Progenitor cell of endocrine pancreas (in vitro differentiated cells): ENCODE measurements at places on chromosomes 5 and 9. TPM values are rescaled to one million over a fixed set of nuclear protein-coding genes. Genes with fewer than 3 reads are reported as not detected.

- DNase-seq: no peak
These were observed 53.1 kb downstream of the MRPL36 start for GRCh38 chr5:1746371-1747078.

- no peak for DNase-seq
These were observed 1021.7 kb downstream of the NR2F1-AS1 start for GRCh38 chr5:92559331-92559730.

- no peak for DNase-seq
These were observed 159.9 kb upstream of the ADAMTS16 start for GRCh38 chr5:4980201-4980600.

DNA sequence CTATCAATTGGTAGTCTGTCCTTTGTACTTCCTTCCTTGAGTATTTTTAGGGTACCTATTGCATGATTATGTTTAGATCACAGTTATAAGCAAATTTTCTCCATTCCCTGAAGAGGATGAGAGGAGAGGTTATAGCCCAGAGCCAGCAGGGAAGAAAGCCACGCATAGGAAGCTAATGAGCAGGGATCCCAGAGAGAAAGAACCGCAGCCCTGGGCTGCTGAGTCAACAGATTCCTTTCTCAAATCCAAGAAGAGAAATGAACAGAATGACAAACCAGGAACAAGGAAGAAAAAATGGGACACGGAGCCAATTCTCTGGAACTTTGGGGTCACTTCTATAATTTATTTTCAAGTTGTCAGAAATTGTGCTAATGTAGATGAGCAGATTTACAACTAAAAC lies 284.5 kb downstream of the RFX3 start:
- DNase-seq: no peak

- no peak for DNase-seq
These were observed 59.0 kb upstream of the BOD1 start for GRCh38 chr5:173675287-173675996.

- no peak for DNase-seq
These were observed 141.9 kb downstream of the SPATA31D1 start for GRCh38 chr9:82130331-82131042.

GRCh38 chr9:88991066-88992034 lies at the start of gene S1PR3:
Gene S1PR3 (plus strand): TSS chr9:88991468. CDS start chr9:89001201, 9,733 bp downstream.
- DNase-seq: peak; percentile 41

GRCh38 chr9:18905028-18905882 lies 127.8 kb downstream of the SAXO1 start:
- DNase-seq: no peak

- DNase-seq: no peak
These were observed 17.9 kb upstream of the CDC42SE2 start for GRCh38 chr5:131245948-131246347.

- no peak for DNase-seq
These were observed 518 bp downstream of the ZDHHC12 start for GRCh38 chr9:128723352-128723865.

DNA sequence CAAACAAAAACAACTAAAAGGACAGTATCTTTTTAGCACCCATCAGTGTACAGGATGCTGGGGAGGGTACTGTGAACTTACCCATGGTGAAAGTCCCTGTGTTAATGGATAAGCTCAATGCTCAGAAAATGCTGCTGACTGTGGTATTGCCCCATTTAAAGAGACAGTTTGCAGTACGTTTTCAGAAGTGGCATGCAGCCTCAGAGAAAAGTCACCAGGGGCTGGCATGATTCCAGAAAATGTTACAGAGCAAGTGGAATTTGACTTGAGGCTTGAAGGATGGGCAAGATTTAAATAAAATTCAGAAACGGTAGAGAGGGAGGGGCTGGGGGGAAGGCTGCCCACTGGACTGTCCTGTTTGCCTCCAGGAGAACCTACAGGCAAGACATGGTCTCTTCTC lies 7.2 kb downstream of the S1PR3 start:
- no peak for DNase-seq

- no peak for DNase-seq
These were observed 66.6 kb downstream of the DENND1A start for GRCh38 chr9:123863164-123863855.

DNA sequence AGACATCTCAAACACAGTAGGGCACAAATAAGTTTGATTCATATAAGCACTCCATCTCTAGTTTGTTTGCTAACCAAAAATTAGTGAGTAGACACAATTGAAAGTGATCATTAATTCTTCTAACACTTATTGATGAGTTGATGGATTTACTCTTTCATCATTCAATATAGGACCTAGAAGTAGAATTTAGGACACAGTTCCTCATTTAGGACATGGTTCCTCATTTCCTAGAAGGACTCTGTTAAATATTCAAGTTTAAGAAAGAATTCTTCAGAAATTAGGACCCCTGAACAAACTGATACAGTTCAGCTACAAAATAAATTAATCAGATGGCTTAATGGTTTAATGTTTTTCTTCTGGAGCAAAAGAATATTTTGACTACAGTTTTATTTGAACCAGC lies 143.5 kb upstream of the PRR16 start:
- DNase-seq: no peak

GRCh38 chr5:88503406-88503805 lies 234.8 kb upstream of the TMEM161B start:
- DNase-seq: no peak

GRCh38 chr9:115978659-115979096 lies 174.9 kb upstream of the PAPPA start:
- no peak for DNase-seq

DNA sequence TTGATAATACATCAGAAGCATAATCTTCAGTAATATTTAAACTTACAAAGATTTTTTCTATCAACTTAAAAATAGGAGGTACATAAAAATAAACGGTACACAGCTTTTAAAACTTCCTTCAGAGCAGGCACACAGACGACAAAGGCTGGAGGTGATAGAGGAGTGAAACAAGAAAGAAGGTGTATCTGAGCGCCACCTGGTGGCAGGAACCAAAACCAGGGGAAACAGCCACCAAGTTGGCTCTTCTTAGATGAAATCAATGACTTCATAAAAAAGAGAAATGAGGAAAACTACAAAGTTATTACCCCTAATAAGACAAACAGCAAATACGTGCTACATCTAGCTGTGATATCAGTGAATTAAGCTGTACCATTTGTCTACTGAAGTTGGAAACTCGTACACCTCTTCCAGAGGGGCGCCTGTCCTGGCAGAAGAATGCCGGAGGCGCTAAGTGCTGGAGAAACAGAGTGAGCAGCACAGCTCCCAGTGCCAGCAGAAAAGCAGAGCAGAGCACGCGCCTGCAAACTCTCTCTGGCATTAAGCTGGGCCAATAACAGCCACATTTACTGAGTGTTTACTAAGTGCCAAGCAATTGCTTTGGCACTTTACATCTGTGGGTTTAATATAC lies 85.9 kb downstream of the SETX start:
- DNase-seq: peak; percentile 59

GRCh38 chr5:39428640-39429039 lies 3.9 kb upstream of the DAB2 start:
- DNase-seq: no peak

- no peak for DNase-seq
These were observed 104.6 kb downstream of the PCSK5 start for GRCh38 chr9:75995066-75995465.

DNA sequence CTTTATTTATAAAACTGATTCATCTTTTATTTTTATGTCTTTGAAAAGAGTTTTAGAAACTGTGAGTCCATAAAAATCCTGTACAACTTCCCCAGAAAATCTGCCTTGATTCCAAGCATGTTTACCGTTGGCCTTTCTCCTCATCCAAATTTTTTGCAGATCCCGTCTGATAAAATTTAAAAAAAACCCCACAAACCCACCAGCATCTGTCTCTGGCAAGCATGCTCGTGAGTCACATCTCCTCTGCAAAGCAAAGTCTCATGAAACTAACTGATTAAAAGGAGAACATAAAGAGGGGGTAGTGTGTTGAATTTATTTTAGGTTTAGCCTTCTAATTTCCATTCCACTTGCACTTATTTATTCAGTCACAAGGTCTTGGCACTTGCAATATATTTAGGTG lies 109.4 kb downstream of the MAT2B start:
- no peak for DNase-seq

DNA sequence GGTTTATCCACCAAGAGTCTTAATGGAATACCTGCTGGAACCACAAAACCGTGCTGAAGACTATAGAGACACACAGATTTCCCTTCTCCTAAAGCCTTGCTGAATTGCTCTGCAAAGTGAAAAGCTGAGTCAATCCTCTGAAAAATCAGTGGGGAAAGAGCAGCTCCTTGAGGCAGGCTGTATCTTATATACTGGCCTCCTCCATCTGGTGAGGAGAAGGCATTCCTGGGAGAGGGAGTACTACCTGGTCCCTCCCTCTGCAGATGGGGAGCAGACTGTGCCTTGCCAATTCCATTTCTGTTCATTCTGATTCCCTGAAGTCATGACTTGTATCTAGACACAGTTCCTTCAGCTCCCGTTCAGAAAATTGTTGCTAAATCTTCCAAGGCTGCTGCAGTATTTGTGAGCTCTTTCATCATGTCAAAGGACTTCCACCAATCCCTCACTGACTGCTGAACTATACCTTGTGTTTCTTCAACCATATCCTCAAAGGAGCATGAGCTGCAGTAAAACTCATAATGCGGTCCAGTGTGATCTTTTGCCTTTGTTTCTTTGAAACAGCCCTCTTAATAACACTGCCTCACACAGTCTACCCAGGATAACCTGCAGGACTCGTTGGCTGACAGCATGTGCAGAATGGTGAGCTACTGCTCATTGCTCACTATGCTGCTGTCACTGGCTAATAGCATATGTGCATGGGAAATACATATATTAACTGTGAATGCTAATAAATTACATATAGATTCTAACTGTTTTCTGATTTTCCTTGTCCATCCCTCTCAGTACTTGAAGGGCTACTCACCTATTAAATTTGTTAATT lies 84.5 kb downstream of the FOXD1 start:
- DNase-seq: no peak

- no peak for DNase-seq
These were observed 156.1 kb upstream of the TARS1 start for GRCh38 chr5:33284681-33285080.

DNA sequence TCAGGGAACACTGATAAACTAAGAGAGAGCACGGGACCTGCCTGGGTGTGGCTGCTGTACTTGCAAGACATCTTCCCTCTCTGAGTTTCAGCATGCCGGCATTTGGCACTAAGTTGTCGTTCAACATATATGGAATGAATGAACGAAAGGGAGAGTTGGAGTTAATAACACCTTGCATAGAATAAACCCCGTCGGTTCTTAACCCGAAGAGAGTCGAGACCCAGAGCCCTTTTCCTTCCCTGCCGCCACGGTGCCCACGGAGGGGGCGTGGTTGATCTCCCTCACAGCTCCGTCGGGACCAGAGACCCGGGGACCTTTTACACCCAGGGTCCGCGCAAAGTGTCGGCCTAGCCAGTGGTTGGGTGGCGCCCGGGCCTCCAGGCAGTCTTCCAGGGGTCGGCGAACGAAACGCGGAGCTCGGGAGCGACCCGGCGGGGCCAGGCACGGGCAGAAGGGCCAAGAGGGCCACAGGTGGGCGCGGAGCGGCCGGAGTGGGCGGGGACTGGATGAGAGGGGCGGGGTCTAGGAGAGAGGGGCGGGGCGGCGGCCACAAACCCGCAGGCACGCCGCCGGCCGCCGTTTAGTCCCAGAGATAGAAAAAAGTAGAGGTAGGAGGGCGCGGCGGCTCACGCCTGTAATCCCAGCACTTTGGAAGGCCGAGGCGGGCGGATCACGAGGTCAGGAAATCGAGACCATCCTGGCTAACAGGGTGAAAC lies 735 bp upstream of the RPL26L1 start:
- peak; percentile 49 for DNase-seq

DNA sequence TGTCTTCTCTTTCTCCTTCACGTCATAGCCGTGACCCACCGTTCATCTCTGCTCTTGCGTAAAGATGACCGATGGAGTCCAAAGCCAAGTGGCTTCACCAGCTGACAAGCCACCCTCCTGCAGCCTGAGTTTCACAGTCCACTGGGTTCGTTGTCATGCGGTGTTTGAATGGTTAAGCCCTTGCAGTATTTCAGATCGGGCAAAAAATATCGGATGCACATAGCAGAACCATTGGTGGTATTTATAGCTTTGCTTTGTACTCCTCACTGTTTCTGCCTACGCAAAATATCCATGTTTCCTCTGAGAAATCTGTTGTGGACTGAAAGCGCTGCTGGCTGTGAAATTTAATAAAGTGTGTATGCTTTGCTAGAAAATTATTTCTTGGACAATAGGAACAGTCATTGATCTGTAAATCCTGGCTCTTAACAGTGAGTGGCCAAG lies 34.5 kb upstream of the NCS1 start:
- no peak for DNase-seq

DNA sequence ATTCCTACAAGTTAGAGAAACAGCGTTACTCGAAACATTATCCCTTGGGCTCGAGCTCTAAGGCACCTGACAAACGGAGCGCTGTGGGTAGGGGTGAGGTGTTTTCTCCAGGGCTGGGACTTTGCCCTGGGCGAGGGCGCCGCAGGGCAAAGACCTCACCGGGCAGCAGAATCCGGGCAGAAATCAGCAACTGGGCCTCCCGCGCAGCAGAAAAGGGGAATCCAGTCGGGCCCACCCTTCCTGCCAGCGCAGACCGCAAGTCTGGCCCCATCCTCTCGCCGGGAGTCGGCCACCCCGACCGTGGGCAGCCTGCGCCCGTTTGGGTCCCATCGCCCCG lies 430 bp upstream of the MSH3 start:
- no peak for DNase-seq

Gene NDUFB6
- total RNA-seq: 39.8 and 40.7 TPM in 2 replicates

Gene ZNF454
- total RNA-seq: 0.36 and 0.62 TPM in 2 replicates

Gene INSL6
- not detected in 2 replicates for total RNA-seq

Gene CDH6
- total RNA-seq: 132 and 173 TPM in 2 replicates

Gene SAP30L
- total RNA-seq: 32.9 and 37.7 TPM in 2 replicates

Gene FAM81B
- total RNA-seq: 0.42 TPM in 1 of 2 replicates, not detected in the other

Gene ACSL6
- total RNA-seq: 0.19 and 0.36 TPM in 2 replicates

Gene GLRX
- 11.6 and 12.7 TPM in 2 replicates for total RNA-seq

Gene TLX3
- total RNA-seq: not detected in 2 replicates

Gene SPATA6L
- 7.1 and 7.8 TPM in 2 replicates for total RNA-seq

Gene YTHDC2
- 37.3 and 41.2 TPM in 2 replicates for total RNA-seq

Gene RORB
- total RNA-seq: 0.07 TPM in 1 of 2 replicates, not detected in the other

Gene CCDC183
- 9.0 and 9.5 TPM in 2 replicates for total RNA-seq

Gene TMC1
- not detected in 2 replicates for total RNA-seq

Gene PTPN3
- 3.7 and 4.8 TPM in 2 replicates for total RNA-seq

Gene SOX30
- total RNA-seq: not detected in 2 replicates
